NCI-H2081 treated with DMSO at 0.1 percent for 48 hours (cell line): ENCODE measurements at places on chromosomes 5 and 9.

DNA sequence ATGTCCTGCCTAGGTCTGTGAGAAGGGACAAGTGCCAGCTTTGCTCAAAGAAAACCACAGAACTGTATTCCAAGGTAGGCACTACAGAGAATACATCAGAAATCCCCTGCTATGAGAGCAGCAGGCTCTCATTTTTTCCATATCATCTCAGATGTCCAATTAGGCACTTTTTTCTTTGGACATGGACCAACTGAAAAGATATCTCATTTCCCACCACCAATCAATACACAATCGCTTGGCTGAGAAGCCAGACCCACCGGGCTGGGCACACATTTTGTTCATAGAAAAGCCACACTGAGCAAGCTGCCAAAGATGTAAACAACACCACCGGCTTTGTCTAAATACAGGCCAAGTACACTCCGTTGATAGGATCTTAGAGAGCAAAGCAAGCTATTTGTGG lies 25.9 kb downstream of the STOM start:
- DNase-seq = no peak

GRCh38 chr9:130332384-130332926 lies 66.9 kb downstream of the HMCN2 start:
- DNase-seq = no peak

GRCh38 chr5:133439859-133440258 lies 172.5 kb downstream of the FSTL4 start:
- DNase-seq = no peak

GRCh38 chr9:123527981-123528380 lies 172.0 kb downstream of the CRB2 start:
- DNase-seq = no peak

GRCh38 chr5:142110046-142110531 lies 1.5 kb downstream of the NDFIP1 start:
- DNase-seq = no peak

DNA sequence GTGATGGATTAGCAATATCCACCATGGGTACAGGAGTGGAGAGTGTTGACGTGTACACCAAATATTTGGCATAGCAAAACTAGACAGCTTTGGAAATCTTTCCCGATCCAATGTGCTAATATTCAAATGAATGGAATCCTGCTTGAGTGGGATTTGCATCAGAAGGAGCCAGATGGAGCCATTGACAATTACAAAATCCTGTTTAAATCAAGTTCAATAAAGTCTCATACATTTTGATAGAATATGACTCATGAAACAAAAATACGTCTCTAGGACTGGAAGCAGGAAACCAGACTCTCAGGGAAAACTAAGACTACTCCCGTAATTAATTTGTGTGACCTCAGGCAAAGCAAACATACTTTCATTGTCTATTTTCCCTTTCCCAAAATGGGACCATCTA lies 13.0 kb downstream of the TNC start:
- DNase-seq = no peak

DNA sequence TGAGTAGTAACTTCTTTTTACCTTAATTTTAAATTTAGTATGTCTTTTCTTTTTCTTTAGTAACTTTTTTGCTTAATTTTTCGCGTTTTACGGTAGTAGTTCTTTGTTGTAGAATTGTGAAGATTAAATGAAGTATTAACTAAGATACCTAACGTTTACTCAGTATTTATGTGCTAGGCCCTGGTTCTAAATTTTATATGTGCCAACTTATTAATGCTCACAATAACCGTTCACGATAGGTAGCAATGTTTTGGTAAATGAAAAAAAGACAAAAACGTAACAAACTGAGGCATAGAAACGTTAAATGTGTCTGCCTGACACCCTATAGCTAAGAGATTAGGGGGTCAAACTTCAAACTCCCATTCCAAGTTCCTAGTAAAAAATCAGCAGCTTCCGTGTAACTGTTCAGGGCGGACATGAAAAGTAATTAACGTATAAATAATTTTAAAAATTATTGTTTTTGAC lies 1.2 kb downstream of the MRPS30 start:
- no peak for DNase-seq

DNA sequence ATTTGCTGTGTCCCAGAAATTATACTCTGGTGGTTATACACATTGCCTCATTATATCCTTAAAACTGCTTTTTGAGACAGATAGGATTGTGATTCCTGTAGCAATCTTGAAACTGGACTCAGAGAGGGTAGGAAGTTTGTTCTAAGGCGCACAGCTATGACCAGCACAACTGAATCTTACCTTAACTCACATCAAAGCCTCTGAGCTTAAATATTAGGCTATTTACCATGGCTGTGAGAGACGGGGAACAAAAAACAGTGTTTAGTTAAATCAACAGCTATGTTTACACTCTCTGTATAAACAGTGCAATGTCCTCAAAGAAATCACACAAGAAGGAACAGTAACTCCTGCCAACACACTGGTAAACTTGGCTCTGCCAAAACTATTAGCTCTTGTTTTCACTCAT lies 50.9 kb upstream of the TUT7 start:
- DNase-seq = no peak

GRCh38 chr9:113520109-113520642 lies 56.6 kb downstream of the RGS3 start:
- no peak for DNase-seq

DNA sequence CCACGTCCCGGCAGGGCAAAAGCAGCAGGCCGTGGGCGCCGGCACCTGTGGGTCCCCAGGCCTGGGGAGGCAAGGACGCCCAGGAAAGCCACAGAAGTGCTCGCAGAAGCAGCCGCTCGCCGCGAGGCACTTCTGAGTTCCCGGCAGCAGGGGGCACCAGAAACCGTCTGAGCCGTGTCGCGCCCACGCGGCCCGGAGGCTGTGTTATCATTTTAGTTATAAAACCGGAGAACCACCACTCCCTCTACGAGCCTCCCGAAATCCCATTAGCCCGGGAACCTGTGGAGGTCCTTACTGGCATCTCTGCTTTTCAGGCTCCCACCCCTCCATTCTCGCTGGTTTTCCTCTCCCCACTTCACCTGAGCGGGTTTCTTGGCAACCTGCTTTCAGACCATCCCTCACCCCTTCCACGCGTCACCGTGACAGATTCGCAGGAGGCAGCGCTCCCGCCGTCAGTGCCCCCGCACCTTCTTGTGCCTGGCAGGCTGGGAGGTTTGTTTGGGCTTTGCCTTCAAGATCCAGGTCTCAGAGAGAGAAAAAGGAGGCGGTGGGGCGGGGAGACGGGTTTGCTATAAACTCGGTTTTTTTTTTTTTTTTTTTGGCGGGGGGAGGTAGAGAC lies 2.3 kb downstream of the GDNF start:
- DNase-seq = peak; percentile 37

GRCh38 chr5:132026516-132027008 lies 15.1 kb upstream of the ACSL6 start:
- no peak for DNase-seq

DNA sequence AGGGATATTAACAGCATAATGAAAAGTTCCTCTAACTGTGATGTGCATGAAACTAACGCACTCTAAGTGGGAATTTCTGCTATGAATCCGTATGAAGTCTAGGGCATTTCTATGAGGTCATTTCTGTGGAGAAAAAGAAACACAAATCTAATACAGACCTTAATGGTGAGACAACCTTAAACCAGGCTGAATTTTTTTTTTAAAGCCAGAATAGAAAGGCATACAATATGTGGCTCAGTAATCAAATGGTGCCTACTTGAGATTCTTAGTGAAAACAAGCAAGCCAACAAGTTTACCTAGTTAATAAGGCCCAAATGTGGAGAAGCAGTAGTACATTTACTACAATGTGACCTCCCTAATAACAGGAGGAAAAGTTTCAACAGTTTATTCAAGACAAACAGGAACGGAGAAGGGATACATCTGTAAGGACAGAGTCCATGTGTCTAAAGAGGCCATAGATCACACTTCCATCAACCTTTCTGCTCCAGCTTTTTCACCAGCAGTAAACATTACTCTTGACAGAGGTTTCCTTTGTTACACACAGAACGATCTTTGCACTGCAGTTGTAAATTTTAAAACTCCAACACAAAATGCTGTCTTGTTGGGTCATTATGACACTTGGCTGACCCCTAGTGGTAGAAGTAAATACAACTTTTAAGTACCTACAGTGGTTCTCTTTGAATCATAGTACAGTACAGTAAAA lies 26.2 kb downstream of the CARNMT1 start:
- peak; percentile 44 for DNase-seq

GRCh38 chr9:90165281-90165680 lies 477.3 kb downstream of the DIRAS2 start:
- no peak for DNase-seq

DNA sequence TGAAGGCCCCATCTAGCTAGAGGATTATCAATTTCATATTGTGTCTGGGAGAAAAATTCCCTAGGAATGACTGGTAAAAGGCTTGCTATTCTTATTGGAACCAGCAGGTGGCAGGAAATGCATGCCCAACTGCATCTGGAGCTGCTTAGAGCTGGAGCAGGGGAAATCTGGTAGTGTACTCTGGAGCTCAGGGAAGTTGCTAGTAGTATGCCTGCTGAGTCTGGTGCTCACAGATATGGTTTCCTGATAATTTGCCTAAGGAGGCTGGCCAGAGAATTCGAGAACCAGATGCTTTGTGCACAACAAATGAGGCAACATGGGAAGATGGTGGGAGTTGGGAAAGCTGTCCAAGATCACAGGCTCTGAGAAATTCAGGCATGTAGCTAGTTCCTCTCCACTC lies 53.7 kb downstream of the G3BP1 start:
- peak; percentile 6 for DNase-seq

- DNase-seq = no peak
Measured at GRCh38 chr5:33840927-33841547, 50.8 kb downstream of the ADAMTS12 start.

GRCh38 chr5:65126542-65127069 lies 355.1 kb downstream of the ADAMTS6 start:
- DNase-seq = no peak
